Activated T-helper 1 cell treated with Interleukin-2 at 50 U/mL for 16 hours (primary cell): ENCODE measurements at places on chromosomes 2 and 18.

- DNase-seq: no peak
These were observed 63.3 kb downstream of the LPIN1 start for GRCh38 chr2:11809586-11810236.

DNA sequence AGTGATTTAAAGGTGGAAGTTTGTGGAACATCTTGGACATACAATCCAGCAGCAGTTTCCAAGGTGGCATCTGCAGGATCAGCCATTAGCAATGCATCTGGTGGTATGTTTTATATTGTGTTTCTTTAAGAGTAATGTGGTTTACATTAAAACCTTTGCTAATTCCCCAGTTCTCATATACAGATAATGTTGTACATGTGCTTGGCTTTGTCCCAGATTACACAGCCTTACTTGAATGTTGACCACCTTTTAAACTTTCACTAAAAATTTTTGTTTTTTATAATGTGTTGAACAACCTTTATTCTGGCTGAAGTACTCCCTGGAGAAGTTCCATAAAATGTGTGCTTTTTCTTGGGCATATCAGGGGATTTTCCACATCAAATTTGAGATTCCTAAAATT lies 57.5 kb downstream of the MIB1 start:
- no peak for DNase-seq

DNA sequence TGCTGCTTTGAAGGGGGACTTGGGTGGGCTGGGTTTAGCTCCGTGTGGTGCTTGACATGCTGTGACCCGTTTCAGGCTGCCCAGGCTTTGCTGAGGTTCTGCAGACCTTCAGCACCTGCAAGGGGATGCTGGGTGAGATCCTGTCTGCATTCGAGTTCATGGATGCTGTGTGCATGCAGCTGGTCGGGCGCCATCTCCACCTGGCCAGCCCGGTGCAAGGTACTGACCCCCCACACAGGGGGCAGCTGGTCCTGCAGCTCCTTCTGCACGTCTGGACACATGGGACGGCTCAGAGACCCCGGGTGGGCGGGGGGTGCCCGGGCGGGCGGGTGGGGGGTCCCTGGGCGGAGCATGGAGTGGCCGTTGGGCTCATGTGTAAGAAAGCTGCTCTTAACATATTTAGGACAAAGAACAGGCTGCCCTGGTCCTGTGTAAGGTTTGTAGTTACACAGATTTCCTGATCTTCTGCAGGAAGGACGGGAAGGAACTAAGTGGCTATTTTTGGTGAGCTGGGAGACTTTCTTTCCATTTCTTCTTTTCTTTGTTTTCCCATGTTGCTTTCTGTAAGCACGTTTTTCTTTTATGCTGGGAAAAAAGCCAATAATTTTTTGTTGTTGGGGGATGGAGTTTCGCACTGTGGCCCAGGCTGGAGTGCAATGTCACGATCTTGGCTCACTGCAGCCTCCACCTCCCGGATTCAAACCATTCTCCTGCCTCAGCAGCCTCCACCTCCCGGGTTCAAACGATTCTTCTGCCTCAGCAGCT lies 15.8 kb downstream of the D2HGDH start:
- no peak for DNase-seq

- no peak for DNase-seq
These were observed 432.0 kb downstream of the CCDC85A start for GRCh38 chr2:56615760-56616159.

- DNase-seq: no peak
These were observed 59.6 kb upstream of the NDUFV2 start for GRCh38 chr18:9042766-9043481.

- DNase-seq: no peak
These were observed 75.7 kb downstream of the BCL2L11 start for GRCh38 chr2:111196435-111196834.

- DNase-seq: no peak
These were observed 34.1 kb downstream of the EEF1B2 start for GRCh38 chr2:206193671-206194357.

- DNase-seq: no peak
These were observed 97.8 kb downstream of the B3GNT2 start for GRCh38 chr2:62293490-62294271.

GRCh38 chr2:3535467-3535793 lies 16.1 kb upstream of the ADI1 start:
- no peak for DNase-seq

DNA sequence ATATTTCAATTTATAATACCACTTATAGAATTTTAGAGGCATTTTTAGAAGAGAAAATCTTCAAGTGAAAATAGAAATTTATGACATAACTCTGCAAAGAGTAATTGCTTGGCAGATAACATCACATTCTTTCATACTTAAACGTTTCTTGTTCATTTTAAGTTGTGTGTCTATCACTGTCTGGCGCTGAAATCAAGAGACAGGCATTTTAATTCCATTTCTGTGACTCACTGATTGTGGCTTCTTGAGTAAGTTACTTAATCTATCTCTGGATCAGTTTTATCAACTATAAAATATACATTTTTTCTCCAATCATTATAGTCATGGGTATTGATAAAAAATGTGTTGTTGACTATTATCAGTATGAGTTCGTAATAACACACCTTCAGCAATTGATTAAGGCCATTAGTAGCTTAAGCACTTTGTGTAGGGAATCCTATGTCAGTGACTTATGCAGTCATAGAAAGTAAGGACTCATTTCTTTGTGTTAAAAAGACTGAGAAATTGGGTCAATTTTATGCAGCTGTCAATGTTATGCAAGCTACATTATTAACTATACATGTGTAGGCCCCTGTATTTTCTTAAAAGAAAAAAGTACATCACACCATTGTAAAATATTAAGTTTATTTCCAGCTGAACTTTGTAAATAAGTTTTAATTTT lies 497.3 kb downstream of the CCDC85A start:
- DNase-seq: no peak

- no peak for DNase-seq
These were observed 11.4 kb downstream of the UBE2E3 start for GRCh38 chr2:180991820-180992219.

DNA sequence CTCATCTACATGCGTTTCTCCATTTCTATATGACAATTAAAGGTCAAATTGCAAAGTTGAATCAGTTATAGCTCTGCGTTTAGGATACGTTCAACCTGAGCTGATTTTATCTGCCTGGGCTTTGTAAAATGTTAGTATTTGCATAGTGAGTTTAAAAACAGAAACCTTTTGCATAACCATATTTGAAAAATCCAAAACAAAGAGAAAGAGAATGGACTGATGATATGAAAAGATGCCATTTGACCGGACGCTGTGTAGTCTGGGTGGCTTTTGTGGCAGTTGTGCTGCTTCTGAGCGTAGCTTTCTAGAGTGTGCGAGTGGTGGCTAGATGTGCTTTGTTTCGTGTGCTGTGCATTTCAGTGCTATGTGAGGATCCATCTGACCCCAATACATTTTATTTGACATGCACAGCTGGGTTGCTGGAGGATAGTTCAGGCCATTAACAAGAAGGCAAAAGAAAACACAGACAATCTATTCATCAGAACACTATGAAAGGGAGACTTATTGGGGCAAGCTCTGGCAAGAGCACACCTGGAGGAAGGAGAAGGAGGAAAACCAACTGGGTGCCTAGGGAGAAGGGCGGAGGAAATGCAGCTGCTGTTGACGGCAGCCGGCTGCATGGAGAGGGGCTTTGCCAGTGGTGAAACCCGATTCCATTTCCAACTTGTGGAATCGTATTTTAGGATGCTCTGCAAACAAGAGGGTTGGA lies 126.8 kb downstream of the ACOXL start:
- DNase-seq: no peak

- DNase-seq: no peak
These were observed 4.5 kb downstream of the B4GALT6 start for GRCh38 chr18:31679791-31680432.

DNA sequence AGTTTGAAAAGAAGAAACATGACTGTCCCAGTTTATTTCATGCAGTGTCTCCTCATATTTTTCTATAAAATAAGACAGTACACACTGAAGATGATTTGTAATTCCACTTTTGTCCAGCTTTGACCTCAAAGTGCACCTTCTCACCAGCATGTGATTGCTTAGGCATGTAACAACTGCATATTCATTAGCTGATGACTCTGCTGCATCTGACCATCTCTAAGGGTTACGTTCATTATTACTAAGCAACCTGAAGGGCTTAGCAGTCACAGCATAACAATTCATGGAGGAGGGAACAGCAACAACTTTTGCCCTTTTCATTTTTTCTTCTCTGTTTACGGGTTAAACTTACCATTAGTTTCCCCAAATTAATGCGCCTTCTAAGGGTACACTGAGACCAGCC lies 330.6 kb upstream of the PIK3C3 start:
- no peak for DNase-seq

DNA sequence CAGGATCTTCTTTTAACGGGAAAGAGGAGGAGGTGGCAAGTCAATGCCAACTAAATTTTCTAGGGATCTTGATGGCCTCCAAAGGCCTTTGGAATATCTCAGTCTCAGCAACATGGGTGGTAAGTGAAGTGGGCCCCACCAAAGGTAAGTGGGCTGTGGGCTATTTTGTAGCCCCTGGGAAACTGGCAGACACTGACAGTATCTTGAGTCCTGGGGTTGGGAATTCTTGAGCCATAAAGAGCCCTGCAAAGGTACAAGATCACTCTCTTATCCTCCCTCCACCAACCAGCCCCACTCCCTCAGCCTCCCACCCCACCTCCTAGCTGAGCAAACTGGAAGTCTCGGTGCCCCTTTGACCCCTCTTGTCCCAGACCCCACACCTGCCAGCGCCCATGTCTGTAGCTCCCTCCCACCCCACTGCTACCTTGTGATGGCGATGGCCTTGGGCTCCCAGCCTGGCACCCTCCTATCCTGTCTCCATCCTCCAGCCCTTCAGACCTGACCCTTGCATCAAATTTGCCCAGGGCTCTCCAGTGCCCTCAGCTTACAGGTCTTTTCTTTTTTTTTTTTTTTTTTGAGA lies 8.5 kb downstream of the ATP6V1B1 start:
- no peak for DNase-seq

DNA sequence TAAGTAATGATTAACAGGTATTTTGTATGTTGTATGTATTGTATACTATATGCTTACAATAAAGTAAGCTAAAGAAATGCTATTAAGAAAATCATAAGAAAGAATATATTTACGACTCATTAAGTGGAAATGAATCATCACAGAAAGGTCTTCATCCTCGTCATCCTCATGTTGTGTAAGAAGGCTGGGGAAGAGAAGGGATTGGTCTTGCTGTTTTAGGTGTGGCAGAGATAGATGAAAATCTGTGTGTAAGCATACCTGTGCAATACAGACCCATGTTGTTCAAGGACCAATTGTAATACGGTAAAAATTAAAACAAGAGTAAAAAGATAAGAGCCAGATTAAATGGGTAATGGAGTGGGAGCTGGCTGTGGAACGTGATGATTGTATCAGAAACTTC lies 16.6 kb downstream of the SLC35F5 start:
- no peak for DNase-seq

DNA sequence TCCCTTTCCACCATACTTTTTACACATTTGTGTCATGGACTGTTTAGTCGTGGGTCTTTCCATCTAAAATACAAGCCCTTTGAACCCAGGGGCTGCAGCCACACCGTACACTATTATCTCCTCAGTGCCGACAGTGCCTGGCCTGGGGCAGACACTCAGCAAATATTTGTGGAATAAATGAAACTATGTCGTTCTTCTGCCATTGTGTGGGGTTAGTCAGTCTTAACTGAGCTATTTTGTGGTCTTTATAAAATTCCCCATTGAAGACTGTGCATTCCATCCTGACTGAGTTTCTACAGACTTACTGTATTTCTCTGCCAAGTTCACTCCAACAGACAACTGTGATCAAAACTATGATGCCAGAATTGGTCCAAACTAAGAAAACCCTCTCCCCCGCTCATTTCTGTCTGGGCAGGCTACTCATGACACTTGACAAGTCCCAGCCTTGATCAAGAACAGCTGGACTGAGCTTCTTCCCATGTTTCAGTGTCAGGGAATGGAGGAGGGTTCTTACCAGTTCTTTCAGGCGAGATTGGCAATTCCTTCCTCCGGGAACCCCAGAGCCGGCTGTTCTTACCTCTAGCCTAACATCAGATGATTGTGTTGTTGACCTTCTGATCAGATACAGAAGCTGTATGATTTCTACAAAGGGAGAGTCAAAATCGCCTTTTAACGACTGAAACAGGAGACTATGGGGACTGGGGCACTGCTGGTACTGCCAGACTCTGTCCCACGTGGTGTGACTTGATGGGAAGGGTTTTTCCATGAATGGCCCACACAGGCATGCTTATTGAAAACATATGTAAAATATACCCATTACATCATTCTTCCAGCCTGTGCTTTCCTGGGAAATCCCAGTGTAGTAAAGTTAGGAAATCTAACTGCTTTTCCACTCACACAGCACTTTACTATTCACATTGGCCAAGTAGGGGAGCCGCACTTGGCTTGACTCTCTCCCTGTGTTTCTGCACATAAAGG lies 77.4 kb upstream of the NPAS2 start:
- DNase-seq: no peak

GRCh38 chr2:99275882-99276281 lies 20.4 kb upstream of the LYG2 start:
- no peak for DNase-seq

GRCh38 chr2:12618576-12618975 lies 98.2 kb upstream of the TRIB2 start:
- no peak for DNase-seq

DNA sequence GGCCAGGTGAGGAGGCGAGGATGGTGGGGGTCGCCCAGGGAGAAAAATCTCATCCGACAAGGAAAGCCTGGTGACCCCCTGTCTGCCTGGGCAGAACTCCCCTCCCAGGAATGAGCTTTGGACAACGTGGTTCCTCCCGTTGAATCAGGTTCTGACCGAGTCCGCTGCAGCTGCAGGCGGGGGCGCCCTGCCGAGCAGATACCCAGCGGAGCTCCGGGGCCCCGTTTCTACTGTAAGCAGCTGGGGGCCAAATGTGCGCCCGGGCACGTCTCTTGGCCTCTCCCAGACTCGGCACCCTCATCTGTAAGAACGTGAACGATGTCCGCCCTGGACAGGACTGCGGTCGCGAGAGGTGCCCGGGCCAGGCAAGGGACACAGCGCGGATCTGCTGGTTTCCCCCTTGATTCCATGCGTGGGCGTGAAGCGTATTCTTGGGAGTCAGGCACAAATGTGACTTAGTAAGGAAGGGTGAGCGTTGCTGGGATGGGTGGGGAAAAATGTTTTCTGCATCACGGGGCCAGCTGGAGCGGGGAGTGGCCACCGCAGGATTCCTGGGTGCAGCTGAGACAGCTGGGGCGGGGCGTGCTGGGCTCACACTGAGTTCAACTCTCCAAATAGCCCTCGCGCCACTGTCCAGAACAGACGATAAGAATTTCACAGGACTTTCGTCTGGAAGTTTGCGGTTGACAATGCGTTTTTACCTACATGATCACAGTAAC lies 20.2 kb upstream of the TUBB6 start:
- no peak for DNase-seq

- no peak for DNase-seq
These were observed 186.5 kb upstream of the KLHL29 start for GRCh38 chr2:23198316-23199114.

DNA sequence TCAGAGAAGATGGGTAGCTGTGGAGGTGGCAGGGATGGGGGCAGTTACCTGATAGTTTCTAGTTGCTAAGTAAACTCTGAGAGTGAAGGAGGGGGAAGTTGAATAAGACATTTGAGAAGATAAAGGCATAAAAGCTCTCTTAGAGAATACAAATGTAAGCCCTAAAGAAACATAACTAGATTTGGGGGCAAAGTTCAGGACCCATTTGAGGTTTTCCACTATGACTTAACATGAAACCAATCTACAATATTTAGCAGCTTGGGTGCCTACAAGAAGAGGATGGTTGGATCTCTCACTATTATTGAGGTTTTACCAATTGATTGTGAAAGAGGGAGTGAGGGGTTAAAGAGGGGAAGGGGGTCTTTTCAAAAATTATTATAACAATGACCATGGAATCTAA lies 34.4 kb upstream of the LYPD6 start:
- no peak for DNase-seq
